ENCODE measurements at places on chromosomes 4 and X.

GRCh38 chrX:2928191-2928582 lies 952 bp downstream of the ARSD start:
- peak; percentile 40 for DNase-seq

- no peak for DNase-seq
These were observed 21.2 kb downstream of the TMEM184C start for GRCh38 chr4:147638365-147638764.

DNA sequence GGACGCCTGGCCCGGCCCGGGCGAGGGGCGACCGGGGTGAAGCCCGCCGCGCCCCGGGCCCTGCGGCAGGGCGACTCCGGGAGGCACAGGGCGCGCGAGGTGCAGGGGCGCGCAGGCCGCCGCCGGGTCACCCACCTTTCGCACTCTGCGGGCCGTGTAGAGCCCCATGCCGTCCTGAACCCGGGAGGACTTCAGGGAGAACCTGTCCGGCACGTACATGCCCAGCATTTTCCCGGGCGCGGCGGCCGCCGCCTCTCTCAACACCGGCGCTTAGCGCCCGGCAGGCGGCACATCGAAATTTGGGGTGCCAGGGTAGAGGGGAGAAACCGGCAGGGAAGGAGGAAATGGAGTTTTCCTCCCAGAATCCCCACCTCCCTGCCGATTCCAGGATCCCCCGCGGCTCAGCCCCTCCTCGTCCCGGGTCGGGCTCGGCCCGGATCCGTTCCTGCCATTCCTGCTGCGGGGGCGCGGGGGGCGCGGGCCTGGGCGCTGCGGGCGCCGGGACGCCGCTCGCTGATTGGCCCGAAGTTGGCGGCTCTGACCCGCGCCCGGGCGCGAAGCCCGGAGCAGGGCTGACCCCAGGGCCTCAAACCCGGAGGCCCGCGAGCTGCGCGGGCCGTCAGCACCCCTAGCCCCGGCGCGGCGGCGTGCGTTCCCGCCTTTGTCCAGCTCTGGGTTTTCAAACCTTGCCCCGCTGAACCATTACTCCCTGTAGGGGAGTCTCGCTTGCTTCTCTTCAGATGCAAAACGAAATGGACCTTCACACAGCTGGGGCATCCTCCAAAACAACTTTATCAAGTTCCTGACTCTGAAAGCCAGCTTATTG lies at the start of gene PRDM5:
Gene PRDM5 (minus strand): TSS at position 346 of the 826 bp plus-strand sequence. CDS start 118 bp downstream, at position 228.
- peak; percentile 84 for DNase-seq

GRCh38 chrX:115560978-115561604 lies at the start of gene PLS3:
TSS of gene PLS3 (plus strand) at chrX:115561174. CDS start at chrX:115610251, 49,077 bp downstream.
- DNase-seq, result peak; percentile 89

- no peak for DNase-seq
These were observed 56.4 kb downstream of the FBXW7 start for GRCh38 chr4:152479428-152480026.

- DNase-seq, result no peak
These were observed 31.8 kb upstream of the GJB1 start for GRCh38 chrX:71191248-71191647.

- DNase-seq, result peak; percentile 32
These were observed 84.9 kb downstream of the MAML3 start for GRCh38 chr4:140069066-140069465.

- no peak for DNase-seq
These were observed 95.7 kb upstream of the MAOA start for GRCh38 chrX:43560247-43560946.

DNA sequence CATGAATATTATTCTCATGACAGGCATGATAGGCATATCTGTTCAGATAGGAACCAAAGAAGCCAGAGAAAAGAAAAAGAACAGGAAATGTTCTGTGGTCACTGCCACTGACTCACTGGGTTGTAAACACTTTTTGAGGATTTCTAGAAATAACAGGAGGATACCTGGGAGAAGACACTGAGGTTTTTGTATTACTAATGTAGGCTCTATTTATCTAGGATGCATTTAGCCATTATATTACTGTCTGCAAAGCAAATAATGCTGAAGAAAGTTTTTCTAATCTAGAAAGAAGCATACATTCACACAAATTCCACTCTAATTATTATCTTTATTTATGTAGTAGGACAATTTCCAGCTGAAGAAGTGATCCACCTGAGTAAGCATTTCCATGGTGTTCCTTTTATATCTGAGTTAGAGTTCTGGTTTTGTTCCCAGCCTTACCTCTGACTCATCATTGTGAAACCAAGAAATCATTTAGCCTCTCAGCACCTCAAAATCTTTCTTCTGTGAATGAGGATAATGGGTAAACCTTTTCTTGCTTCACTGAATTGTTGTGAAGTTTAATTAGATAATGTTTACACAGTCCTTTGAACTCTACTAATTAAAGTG lies 40.2 kb upstream of the EPGN start:
- DNase-seq, result peak; percentile 57

DNA sequence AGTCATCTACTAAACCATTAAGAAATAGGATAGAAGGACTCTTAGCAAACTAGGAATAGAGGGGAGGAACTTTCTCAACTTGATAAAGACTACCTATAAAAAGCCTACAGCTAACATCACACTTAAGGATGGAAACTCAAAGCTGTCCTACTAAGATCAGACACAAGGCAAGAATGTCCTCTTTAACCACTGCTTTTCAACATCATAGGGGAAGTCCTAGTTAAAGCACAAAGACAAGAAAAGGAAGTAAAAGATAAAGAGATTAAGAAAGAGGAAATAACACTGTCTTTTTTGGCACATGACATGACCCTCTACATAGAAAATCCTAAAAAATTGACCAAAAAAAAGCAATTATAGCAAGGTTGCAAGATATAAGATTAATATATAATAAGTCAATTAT lies 136.6 kb downstream of the FBXW7 start:
- no peak for DNase-seq

GRCh38 chr4:143358923-143359643 lies 22.4 kb downstream of the GAB1 start:
- DNase-seq, result peak; percentile 24

DNA sequence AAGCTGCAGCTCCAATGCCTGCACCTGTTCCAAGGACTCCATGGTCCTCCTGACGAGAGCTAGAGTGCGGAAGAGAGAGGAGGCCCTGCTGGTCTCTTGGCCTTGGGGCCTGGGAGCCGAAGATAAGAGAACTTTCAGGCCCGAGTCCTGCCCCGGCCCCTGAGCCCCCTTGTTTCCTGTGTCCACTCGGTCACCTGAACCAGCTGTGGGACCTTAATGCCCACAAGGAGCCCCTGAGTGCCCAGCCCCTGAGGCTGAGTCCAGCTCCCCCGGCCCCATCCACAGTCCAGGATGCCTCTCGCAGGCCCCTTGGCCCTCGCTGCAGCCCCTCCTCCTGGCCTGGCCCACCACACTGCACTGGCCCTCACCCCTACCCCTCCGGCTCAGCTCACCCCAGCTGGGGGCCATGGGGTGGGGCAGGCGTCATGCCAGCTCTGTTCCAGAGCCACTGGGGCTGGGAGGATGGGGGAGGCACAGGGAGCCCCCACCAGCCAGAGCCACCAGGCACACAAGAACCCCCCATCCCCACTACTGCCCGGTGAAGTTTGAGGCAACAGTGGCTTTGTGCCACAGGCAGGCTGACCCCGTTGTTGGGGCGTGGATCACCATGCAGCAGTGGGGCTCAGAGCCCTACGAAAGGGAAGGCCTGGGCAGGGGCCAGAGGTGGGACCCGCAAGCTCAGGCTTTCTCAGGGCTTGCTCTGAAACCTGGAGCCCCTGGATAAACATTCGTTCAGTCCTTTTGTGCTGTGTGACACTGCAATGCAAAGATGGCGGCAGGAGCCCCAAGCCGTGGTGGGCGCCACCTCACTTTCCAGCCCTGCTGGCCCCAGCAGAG lies 14.1 kb downstream of the NAT8L start:
- no peak for DNase-seq

- DNase-seq, result no peak
These were observed 69.3 kb downstream of the GPC4 start for GRCh38 chrX:133346026-133346425.

DNA sequence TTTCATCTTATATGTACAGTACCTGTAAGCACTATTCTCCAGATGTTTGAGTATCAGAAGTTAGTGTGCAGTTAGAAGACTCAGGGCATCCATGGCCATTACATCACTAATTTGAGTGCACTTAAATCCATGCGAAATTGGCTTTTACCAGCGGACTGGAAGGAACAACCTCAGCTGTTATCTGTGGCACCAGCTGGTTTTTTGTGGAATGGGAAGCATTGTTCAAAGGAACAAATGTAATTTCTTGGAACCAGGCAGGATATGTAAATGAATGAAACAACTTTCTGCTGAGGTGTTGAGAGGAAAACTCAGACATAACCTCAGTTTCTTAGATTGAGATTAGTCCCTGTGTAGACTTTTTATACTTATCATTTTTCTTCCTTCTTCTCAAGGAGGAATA lies 60.2 kb downstream of the PDGFRA start:
- no peak for DNase-seq

GRCh38 chr4:15003891-15004738 lies 1.8 kb downstream of the CPEB2 start:
- DNase-seq, result peak; percentile 33

GRCh38 chr4:5368426-5368825 lies 317.1 kb downstream of the STK32B start:
- no peak for DNase-seq

DNA sequence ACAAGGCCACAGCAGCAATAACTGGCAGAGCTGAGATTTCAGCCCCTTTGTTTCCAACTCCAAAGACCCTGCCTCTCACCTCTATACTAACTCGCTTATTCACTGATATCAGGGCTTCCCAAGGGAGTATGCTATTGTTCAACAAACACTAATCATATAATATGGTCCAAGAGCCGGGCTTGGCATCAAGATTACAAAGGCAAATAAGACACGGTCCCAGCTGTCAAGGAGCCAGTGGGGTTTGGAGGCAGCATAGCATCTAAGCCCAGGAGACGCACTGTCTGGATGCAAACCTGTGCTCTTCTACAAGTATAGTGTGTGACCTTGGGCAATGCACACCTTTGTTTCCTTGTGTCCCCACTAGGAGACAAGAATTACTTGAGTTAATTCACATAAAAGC lies 28.7 kb downstream of the PAPSS1 start:
- DNase-seq, result no peak

DNA sequence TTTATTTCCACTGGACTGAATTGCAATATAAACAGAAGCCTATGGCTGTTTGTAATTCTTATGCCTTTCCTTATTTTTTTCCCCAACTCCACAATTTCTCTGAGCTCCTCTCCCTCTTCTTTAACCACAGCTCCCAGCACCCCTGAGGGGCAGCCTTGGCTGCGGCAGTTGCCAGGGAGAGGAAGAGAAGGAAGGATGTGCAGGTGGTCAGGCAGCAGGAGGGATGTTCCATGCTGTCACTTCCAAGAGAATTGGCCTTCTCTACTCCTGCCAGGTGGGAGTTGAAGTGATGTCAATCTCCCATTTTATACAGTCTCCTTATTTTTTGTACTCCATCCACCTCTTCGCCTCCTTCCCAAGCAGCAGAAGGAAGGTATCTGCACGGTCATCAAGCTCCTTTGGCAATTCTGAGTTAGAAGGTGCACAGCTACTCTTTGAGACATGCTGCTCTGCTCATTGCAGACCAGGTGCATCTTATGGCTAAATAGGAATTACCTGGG lies 343.3 kb upstream of the RPS6KA3 start:
- no peak for DNase-seq

DNA sequence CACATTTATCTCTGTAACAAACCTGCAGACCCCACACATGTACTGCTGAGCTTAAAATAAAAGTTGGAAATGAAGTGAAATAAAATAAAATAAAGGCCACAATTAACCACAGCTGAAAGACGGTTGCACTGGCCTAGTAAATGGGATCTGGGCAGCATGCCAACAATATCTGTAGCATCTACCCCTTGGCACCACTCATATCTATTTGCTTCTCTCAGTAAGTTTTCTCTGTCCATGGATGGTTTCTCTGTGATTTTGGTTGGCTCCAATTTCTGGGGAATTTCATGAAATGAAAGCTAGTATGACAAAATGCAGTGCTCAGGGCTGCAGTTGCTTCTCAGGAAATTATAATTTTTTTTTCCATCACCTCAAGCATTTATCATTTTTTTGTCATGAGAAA lies 172.0 kb upstream of the IL15 start:
- DNase-seq, result no peak

DNA sequence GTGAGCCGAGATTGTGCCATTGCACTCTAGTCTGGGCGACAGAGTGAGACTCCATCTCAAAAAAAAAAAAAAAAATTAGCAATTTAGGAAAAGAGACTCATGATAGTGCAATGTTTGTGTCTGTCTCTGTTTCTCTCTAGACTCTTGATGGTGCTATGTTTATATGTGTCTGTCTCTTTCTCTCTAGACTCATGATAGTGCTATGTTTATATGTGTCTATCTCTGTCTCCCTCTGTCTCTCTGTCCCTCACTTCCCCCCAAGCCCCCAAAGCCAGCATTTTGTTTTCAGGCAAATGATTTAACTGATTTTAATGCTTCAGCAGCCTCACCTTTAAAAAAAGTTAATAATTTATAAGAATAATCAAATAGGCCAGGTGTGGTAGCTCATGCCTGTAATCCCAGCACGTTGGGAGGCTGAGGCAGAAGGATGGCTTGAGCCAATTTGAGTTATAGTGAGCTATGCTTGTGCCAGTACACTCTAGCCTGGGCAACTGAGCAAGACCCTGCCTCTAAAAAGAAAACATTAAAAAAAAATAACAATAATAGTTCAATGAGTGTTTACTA lies 6.9 kb downstream of the MOB1B start:
- no peak for DNase-seq

- DNase-seq, result no peak
These were observed 1.9 kb downstream of the PHOX2B start for GRCh38 chr4:41746440-41747229.

DNA sequence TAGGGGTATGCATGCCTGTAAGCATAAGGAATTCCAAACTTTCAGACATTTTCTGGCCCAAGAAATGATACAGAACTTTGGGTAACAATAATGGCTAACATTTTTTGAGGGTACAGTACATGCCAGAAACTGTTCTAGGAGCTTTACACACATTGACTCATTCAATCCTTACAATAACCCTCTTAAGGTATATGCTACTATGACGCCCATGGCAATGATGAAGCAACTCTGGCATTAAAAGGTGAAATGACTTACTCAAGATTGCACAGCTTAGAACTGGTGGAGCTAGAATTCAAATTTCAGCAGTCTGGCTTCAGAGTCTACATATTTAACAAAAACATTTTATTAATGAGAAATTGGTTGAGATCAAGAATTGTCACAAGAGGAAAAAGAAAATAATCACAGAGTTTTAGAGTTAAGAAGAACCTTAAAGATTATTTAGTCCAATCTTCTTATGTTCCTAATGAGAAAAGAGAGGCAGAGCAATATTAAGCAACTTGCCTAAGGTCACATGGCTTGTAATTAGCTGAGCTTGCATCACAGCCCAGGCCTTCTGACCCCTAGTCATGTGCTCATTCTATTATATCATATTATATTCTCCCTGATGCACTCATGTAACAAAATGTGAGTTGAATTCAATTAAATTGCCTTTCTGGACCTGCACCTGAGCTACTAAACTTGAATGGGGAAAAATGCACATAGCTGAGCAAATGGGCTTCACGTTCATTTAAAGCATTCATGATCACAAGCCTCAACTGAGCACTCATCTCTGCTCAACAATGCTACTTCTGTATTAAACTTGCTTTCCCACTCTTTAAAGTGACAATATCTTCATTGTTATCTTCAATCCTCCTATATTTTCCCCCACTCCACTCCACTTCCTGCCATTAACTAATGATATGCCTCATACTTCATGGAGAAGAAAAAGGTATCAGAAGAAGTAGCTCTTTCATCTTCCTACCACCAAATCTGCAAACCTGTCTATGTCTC lies 73.2 kb downstream of the ENOX2 start:
- DNase-seq, result no peak

- DNase-seq, result no peak
These were observed 57.3 kb upstream of the WDR19 start for GRCh38 chr4:39124885-39125599.

- DNase-seq, result no peak
These were observed 5.9 kb downstream of the CRMP1 start for GRCh38 chr4:5887011-5887360.
